ENCODE measurements at places on chromosomes 6 and 20.

GRCh38 chr20:21046413-21047070, 59.6 kb downstream of the LINC00237 start:
- no peak for DNase-seq

DNA sequence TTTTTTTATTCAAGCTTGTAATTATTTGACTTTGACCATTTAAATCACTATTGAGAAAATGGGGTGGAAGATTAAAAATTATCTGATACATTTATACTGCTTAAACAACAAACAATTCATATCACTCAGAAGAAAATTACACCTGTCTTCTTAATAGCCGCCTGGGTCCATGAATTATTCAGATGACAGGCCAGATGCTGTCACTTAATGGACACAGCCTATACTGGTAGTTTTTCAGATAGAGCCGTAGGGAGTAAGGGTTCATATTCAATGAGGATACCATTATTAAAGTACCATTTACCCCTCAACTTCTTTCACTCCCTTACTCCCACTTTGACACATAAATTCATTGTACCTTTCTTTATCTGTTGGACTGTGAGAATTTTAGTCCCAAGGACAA, 1193.4 kb upstream of the MAP3K7 start:
- DNase-seq: no peak

- DNase-seq: no peak
Observed at GRCh38 chr6:135062735-135063134, 8.1 kb upstream of the HBS1L start.

DNA sequence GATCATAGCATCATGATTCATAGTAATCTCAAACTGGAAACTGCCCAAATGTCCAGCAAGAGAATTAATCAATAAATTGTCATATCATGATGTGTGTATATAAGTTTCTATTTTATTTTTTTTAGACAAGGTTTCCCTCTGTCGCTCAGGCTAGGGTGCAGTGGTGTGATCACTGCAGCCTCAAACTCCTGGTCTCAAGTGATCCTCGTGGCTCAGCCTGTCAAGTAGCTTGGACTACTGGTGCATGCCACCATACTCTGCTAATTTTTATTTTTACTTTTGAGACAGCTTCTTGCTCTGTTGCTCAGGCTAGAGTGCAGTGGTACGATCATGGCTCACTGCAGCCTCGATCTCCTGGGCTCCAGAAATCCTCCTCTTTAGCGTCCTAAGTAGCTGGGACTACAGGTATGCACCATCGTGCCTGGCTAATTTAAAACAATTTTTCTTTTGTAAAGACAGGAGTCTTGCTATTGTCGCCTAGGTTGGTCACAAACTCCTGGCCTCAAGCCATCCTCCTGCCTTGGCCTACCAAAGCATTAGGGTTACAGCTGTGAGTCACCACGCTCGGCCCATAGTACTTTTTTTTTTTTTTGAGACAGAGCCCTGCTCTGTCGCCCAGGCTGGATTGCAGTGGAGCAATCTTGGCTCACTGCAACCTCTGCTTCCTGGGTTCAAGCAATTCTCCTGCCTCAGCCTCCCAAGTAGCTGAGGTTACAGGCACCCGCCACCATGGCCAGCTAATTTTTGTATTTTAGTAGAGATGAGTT, 8.7 kb upstream of the ATRN start:
- no peak for DNase-seq

DNA sequence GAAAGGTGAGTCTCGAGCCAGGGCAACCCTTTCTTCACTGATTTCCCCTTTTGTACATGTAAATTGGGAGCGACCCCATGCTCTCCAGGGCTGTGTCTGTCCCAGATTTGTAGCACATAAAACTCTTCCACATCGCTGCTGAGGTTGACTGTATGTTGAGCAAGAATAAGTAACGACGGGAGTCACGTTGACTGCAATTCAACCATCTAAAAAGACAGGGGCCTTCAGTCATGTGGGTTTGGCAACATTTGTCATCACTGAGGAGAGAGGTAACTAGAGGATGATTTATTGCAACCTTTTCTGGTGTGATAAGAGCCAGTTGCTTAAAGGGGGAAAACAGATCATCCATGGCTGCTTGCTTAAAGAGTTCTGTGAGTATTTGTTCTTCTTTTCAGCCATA, 159.4 kb upstream of the SULF2 start:
- DNase-seq: no peak

GRCh38 chr6:138680085-138680484, 93.5 kb upstream of the CCDC28A start:
- DNase-seq: no peak

GRCh38 chr6:106731144-106731842, 101.9 kb downstream of the QRSL1 start:
- no peak for DNase-seq

DNA sequence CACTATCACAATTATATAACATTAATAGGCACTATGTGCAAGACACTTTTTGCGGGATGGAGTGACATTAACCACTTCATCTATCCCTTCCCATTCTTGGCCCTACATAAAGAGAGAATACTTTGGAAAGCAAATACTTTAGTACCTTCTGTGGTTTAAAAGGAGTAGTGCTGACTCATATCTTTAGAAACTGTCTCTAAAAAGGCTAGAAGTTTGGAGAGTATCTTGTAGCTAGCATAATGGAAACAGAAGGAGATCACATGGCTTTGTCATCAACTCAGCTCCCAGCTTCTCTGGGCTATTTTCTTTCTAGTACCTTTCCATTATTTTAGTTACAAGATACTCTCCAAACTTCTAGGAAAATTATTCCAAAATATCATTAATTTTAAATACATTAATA, 157.5 kb downstream of the ADGRG6 start:
- DNase-seq: no peak

GRCh38 chr20:37421988-37422387, 76.0 kb downstream of the SRC start:
- no peak for DNase-seq

- no peak for DNase-seq
Observed at GRCh38 chr6:159525445-159526025, 167.5 kb downstream of the SOD2 start.

DNA sequence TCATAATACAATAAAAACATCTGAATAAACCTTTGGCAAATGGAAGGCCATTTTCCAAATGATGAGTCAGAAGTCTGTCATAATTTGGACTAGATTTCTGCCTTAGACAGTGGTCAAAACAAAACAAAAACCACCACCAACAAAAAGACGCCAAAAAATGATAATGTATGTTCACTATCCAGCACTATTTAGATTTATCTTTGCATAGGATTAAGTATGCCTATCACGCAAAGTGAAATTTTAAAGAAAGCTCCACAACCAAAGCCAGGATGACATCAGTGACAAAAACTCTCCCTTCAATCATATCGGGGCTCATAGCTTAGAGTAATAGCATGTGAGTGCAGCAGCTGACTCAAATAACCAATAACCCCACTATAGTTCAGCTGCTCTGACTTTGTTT, 201.9 kb downstream of the MOXD1 start:
- DNase-seq: no peak

DNA sequence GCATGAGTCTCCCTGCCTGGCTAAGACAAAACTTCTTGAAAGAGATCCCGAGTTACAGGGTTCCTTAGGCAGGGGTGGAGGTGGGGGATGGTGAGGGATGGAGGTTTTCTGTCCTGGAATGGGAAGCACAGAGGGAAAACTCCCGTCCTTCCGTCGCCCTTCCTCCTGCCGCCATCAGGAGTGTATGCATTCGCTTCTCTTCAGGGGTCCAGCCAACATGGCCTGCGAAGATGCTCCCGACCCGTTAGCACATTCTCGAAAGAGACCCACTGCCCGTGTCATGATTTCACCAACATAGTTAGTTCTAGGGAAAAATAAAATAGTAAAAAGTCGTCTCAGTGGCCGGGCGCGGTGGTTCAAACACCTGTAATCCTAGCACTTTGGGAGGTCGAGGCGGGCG, 37.1 kb downstream of the KIF25 start:
- DNase-seq: no peak

GRCh38 chr6:137877113-137877512, 10.1 kb downstream of the TNFAIP3 start:
- no peak for DNase-seq

GRCh38 chr6:82917346-82918064, 148.1 kb downstream of the UBE3D start:
- no peak for DNase-seq

DNA sequence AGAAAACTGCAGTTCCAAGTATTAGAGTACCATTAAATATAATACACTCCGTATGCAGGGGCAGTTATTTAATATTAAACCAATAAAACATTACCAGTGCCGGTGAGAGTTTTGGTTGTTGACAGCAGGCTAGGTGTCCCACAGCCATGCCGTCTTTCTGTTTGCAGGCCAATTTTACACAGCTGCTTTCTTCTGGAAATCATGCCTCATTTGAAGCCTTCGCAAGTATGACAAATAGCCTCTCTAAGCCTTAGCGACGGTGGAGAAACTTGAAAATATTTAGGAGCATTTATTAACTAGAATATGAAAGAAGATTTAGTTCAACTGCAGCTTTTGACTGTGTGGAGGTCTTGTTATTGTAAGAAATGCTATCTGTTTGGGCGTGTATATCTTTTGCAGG, 226.0 kb downstream of the BMP2 start:
- no peak for DNase-seq

All from psoas muscle (tissue), 8 donors.